A172 (cell line): ENCODE measurements at places on chromosomes 6 and 20. TPM values are rescaled to one million over a fixed set of nuclear protein-coding genes. Genes with fewer than 3 reads are reported as not detected.

- no peak for DNase-seq
Measured at GRCh38 chr6:75907444-75907843, 158.4 kb downstream of the MYO6 start.

DNA sequence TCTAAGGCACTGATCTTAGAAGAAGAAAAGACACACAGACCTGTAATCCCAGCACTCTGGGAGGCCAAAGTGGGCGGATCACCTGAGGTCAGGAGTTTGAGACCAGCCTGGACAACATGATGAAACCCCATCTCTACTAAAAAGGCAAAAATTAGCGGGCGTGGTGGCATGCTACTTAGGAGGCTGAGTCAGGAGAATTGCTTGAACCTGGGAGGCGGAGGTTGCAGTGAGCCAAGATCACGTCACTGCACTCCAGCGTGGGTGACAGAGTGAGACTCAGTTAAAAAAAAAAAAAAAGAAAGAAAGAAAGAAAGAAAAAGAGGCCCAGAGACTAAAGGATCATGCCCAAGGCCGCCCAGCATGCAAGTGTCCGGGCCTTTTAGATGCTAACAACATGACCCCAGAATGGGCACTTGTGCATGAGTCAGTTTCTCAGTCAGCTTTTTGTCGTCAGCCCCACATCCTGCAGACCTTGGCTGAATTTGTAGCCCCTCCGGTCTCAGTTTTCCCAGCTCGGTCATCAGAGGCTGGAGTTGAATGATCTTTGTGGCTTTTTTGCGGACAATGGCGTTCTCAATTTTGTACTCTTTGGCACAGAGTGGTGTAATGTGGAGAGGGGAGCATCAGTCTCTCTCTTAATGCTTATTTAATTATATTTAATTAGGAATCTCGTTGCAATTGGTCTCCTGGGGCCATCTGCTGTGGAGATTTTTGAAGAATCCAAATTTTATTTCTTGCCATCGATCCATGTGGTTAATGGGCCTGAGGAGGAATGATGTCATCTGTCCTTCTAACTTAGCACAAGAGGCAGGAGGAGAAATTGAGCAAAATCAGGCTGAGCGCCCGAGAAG, 30.6 kb upstream of the APCDD1L start:
- DNase-seq, result no peak

HFE gene
- 15.6 and 17.0 TPM in 2 replicates for total RNA-seq

- no peak for DNase-seq
Measured at GRCh38 chr20:37494796-37495195, 26.3 kb upstream of the NNAT start.

COL12A1 gene
- total RNA-seq, result 9.0 and 11.1 TPM in 2 replicates

- no peak for DNase-seq
Measured at GRCh38 chr6:157376706-157377230, 4.2 kb upstream of the ZDHHC14 start.

GRCh38 chr20:54839224-54839623, 363.8 kb downstream of the DOK5 start:
- DNase-seq, result no peak

SLC17A1 gene
- not detected in 2 replicates for total RNA-seq

GRCh38 chr6:106084106-106084988, 1.8 kb upstream of the PRDM1 start:
- DNase-seq, result no peak

GRCh38 chr6:138431256-138432062, 27.4 kb downstream of the HEBP2 start:
- DNase-seq, result no peak

UST gene
- total RNA-seq, result 2.4 and 2.6 TPM in 2 replicates

DNA sequence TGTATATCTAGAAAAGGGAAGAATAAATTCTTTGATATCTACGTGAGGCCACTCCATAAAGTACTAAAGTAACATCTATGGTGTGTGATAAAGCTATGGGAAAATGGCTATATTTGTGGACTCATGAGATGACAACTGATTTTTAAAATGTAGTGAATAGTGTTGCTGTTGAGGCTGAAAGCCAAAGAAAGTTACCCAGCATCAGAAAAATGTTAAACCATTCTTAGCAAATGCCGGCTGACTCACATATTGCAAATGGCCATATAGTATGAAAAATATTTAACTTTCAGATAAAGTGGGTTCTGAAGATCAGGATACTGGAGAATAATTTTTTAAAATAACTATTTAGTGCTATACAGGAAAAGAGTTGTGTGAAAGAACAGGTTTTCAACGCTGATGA, 129.9 kb upstream of the GRIK2 start:
- DNase-seq, result no peak

- DNase-seq, result peak; percentile 30
Measured at GRCh38 chr6:159833556-159833955, 33.5 kb downstream of the PNLDC1 start.

POU3F2 gene
- total RNA-seq, result 0.91 and 0.93 TPM in 2 replicates

HLA-DRB1 gene
- 0.07 TPM in 1 of 2 replicates, not detected in the other for total RNA-seq

DNA sequence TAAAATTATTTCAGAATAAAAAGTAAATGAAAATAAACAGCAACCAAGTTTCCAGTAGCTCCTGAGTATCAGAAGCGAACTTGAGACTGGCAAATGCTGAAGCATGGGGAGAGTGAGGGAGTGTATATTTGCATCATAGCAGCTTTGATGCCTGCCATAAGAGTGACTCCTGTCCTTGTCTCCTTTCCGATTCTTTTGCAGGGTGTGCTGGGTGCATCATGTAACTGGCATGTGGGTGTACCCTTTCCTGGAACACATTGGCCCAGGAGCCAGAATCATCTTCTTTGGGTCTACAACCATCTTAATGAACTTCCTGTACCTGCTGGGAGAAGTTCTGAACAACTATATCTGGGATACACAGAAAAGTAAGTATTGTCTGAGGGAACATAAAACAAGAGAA, 117.4 kb downstream of the ADAT2 start:
- no peak for DNase-seq

TMEM244 gene
- total RNA-seq, result not detected in 2 replicates

DNA sequence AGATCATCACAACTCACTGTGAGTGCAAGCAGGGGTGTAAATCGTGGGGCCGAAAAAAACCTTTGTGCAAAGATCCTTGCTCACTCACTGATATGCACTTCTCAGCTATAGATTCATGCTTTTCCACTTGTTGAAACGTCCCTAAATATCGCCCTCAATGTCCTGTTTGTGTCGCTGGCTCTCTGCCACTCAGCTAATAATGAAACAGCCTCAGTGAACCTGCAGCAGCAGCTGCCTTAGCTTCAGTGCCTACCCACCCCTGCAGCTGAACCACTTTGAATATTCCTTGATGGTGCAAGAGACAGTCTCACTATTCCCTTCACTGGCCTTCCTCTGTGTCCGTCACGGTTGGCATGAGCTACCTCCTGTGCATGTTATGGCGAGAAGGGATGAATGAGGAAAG, 128.9 kb upstream of the NAA20 start:
- DNase-seq, result no peak

ADGB gene
- not detected in 2 replicates for total RNA-seq

- DNase-seq, result peak; percentile 20
Measured at GRCh38 chr6:42010185-42010891, 40.0 kb upstream of the TAF8 start.

GRCh38 chr6:5567890-5568289, 306.6 kb downstream of the FARS2 start:
- DNase-seq, result no peak

- no peak for DNase-seq
Measured at GRCh38 chr6:81853975-81854374, 101.5 kb upstream of the TENT5A start.

RIMS1 gene
- total RNA-seq, result not detected in 2 replicates
